ENCODE measurements at places on chromosomes 16 and 17.

DNA sequence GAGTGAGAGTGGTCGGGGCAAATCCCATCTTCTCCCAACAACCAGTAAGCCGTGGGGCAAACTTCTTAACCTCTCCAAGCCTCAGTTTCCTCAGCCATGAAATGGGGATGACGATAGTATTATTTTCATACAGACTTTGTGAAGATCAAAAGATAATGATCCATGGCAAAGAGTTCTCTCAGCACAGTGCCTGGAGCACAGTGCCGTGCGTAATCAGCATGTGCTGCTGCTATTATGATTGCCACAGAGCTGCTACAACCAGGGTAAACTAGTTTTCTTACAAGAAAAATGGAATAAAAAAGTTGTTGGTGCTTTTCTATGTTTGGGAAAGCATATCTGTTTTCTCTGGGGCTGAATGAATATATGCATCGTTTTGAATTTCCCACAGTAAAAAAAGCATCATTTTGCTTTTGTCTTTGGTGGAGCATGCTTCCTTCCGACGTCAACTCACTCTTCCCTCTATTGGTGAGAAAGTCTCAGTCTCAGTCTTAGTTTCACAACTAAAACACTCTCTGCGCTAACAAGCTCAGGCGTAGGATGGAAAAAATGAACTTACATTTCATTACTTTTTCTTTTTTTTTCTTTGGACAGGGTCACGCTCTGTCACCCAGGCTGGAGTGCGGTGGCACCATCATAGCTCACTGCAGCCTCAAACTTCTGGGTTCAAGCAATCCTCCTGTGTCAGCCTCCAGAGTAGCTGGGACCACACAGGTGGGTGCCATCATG, 37.2 kb downstream of the CDK5R1 start:
- no peaks in the 10 kb centered on the region for H3K27me3 ChIP-seq
- H3K36me3 ChIP-seq = peaks cover 6% of the 10 kb centered on the region
- DNase-seq = no peak

- no peaks in the 10 kb centered on the region for H3K27me3 ChIP-seq
- H3K4me3 ChIP-seq = no peak overlapping the region
- DNase-seq = no peak
- peaks cover 58% of the 10 kb centered on the region for H3K4me1 ChIP-seq
- no peak overlapping the region for H3K27ac ChIP-seq
These were observed 11.2 kb downstream of the CASC3 start for GRCh38 chr17:40151414-40151963.

DNA sequence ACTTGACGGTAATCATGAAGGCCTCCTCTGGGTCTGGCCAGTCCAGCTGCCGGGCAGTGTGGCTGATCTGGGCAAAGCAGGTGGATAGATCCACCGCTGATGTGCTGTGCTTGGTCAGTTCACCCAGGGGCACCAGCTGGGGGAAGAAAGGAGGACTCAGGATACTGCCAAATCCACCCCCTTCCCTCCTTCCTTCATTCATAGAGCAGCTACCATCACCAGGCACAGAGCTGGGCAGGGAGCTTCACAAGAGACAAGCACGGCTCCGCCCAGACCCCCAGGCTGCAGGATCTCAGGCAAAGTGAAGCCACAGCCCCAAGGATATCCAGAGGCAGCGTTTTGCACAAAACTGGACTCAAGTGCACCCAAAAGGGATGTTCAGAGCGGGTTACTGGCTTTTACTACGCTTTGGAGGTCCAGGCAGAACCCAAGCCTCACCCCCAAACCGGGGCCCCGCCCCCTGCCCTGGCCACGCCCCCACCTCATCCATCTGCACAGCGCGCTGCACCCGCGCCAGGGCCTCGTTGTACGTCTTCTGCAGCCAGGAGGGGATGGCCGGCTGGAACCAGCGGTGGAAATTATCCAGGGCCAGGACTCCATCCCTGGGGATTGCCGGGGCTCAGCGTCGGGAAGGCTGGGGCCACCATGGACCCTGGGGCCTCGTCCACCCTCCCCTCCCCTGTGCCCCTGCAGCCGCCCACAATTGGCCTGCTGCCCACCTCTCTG, 9.1 kb downstream of the UNC13D start:
- H3K27ac ChIP-seq = peak overlapping the region; percentile 97
- no peak for DNase-seq
- no peaks in the 10 kb centered on the region for H3K27me3 ChIP-seq
- peaks cover 74% of the 10 kb centered on the region for H3K36me3 ChIP-seq
- H3K4me3 ChIP-seq = peak overlapping the region; percentile 17

DNA sequence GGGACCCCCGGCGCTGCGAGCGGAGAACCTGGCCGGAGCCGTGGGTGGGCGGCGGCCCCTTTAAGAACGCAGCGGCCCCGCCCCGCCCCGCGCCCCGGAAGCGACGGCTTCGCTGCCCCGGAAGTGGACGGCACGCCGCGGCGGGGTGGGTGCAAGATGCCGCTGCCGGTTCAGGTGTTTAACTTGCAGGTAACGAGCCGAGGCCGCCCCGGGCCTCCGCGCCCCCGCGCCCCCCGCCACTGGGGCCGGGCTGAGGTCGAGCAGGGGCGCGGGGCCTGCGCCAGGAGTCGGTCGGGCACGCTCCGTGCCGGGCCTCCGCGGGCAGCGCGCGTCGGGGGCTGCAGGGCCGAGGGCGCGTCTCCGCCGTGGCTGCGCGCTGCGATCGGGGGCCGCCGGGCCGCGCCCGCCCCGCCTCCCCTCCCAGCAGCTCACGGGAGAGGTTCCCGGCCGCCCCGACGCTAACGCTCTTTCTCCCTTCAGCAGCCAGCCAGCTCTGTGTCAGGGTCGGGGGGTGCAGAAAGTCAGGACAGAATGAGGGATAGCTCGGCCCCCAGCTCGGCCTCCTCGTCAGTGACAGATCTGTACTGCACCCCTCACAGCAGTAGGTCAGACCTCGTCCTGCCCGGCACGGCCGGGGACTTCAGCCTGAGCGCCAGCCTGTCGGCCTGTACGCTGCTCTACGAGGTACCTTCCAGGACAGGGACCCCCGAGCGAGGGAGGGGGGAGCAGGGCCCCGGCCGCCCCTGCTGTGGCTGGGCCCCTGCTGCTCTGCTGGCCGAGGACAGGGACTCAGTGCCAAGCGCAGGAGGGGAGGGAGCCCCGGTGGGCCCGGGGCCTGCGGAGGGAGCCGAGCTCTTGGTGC, at the start of the genes GPS1 and RFNG:
TSS of gene GPS1 (plus strand) at position 123 of the 862 bp plus-strand sequence. CDS start at position 157, 34 bp downstream.
TSS of gene RFNG (minus strand) at position 36 of the 862 bp plus-strand sequence. CDS start 45 bp downstream, outside the sequence.
- peaks cover 22% of the 10 kb centered on the region for H3K4me1 ChIP-seq
- peaks cover 7% of the 10 kb centered on the region for H3K36me3 ChIP-seq
- peak within 1 kb of the TSS; percentile 88 for H3K4me3 ChIP-seq
- H3K27ac ChIP-seq = peak within 1 kb of the TSS; percentile 75

GRCh38 chr17:8025176-8025911, 13.5 kb upstream of the ALOX15B start:
- H3K27ac ChIP-seq = no peak overlapping the region
- peaks cover 3% of the 10 kb centered on the region for H3K36me3 ChIP-seq
- no peak overlapping the region for H3K4me3 ChIP-seq
- no peaks in the 10 kb centered on the region for H3K4me1 ChIP-seq
- H3K27me3 ChIP-seq = peaks cover 77% of the 10 kb centered on the region

DNA sequence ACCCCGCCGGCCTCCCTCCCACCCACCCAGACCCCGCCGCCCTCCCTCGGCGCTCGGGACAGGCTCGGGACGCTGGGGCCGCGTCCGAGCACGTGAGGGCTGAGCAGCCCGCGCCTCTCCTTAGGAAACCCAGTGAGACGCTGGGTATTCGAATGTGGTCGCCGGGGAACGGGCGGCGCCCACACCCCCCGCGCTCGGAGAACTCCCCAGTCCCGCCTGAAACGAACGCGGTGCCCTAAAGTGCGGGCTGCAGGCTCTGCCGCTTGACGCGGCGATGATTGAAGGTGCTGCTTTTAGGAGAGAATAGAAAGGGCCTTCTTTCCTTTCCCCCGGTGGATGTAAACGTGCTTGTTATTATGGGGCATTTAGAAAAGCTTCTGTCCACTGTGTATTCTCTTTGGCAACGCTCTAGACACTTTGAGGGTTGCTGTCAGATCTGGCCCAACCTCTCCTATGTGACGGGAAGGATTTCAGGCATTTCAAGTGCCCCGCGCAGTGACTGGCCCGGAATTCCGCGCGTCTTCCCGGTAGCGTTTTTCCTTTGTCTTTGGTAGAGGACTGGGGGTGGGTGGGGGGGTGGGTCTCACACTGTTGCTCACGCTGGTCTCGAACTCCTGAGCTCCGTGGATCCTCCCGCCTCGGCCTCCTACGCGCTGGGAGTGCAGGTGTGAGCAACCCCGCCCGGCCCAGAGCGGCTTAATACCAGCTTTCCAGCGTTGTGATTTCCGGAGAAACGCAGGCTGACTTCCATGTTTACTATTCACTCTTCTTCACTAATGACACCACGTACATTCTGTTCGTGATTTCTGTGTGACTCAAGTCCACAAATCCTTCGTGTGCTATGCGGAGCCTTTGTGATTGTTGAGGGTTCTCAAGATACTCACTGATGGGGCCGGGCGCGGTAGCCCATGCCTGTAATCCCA, 21.8 kb upstream of the FOXK2 start:
- peaks cover 18% of the 10 kb centered on the region for H3K4me1 ChIP-seq
- DNase-seq = peak; percentile 31
- no peaks in the 10 kb centered on the region for H3K27me3 ChIP-seq
- peaks cover 42% of the 10 kb centered on the region for H3K36me3 ChIP-seq
- H3K27ac ChIP-seq = peak overlapping the region; percentile 86

DNA sequence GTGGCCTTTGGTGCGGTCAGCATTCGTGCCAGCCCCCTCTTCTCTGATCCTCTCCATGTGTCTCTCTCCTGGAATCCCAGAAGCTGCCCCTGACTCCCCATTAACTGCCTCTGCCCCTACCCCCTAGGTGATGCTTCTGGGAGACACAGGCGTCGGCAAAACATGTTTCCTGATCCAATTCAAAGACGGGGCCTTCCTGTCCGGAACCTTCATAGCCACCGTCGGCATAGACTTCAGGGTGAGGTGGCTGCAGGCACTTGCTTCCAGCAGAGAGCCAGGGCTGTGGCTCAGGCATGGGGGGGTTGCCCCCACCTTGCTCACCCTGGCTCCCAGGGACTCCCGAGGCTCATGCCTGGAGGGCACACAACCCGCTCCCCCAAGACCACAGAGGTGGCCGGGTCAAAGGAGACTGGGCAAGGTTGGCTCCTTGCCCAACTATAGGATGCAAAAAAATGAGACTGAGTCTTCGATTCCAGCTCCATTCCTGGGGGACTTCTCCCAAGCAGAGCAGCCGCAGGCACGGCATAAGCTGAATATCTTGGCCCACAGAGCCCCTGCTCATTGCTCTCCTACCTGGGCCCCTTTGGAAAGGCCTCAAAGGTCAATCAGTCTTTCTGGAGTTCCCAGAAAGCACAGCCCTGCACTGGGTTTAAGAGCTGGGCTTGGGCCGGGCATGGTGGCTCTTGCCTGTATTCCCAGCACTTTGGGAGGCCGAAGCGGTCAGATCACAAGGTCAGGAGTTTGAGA, 3.8 kb downstream of the RAB37 start:
- no peaks in the 10 kb centered on the region for H3K27me3 ChIP-seq
- DNase-seq = no peak
- peaks cover 76% of the 10 kb centered on the region for H3K4me1 ChIP-seq
- peaks cover 32% of the 10 kb centered on the region for H3K36me3 ChIP-seq
- H3K4me3 ChIP-seq = peak overlapping the region; percentile 86
- H3K27ac ChIP-seq = peak overlapping the region; percentile 85

- H3K27me3 ChIP-seq = peaks cover 32% of the 10 kb centered on the region
- no peaks in the 10 kb centered on the region for H3K4me1 ChIP-seq
- DNase-seq = no peak
- no peak overlapping the region for H3K4me3 ChIP-seq
- H3K36me3 ChIP-seq = no peaks in the 10 kb centered on the region
These were observed 88.4 kb downstream of the CDH13 start for GRCh38 chr16:82715160-82715559.

DNA sequence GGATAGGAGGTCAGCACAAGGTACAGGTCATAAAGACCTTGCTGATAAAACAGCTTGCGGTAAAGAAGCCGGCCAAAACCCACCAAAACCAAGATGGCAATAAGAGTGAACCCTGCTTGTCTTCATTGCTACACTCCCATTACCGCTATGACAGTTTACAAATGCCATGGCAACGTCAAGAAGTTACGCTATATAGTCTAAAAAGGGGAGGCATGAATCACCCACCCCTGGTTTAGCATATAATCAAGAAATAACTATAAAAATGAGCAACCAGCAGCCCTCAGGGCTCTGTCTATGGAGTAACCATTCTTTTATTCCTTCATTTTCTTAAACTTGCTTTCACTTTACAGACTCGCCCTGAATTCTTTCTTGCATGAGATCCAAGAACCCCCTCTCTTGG, 1.0 kb upstream of the HSBP1 start:
- peaks cover 29% of the 10 kb centered on the region for H3K36me3 ChIP-seq
- no peak overlapping the region for H3K27ac ChIP-seq
- H3K4me3 ChIP-seq = no peak overlapping the region

GRCh38 chr16:63596716-63597115, 1525.1 kb downstream of the CDH11 start:
- H3K27me3 ChIP-seq = no peaks in the 10 kb centered on the region
- DNase-seq = no peak
- H3K4me3 ChIP-seq = no peak overlapping the region
- H3K27ac ChIP-seq = no peak overlapping the region
- H3K4me1 ChIP-seq = no peaks in the 10 kb centered on the region

GRCh38 chr17:72182371-72182873, 61.6 kb downstream of the SOX9 start:
- H3K4me1 ChIP-seq = no peaks in the 10 kb centered on the region
- no peaks in the 10 kb centered on the region for H3K36me3 ChIP-seq
- no peaks in the 10 kb centered on the region for H3K27me3 ChIP-seq
- no peak overlapping the region for H3K4me3 ChIP-seq
- H3K27ac ChIP-seq = no peak overlapping the region

- peaks cover 59% of the 10 kb centered on the region for H3K4me1 ChIP-seq
- DNase-seq = no peak
- H3K27ac ChIP-seq = no peak overlapping the region
These were observed 3.5 kb upstream of the BCL6B start for GRCh38 chr17:7019367-7019766.

DNA sequence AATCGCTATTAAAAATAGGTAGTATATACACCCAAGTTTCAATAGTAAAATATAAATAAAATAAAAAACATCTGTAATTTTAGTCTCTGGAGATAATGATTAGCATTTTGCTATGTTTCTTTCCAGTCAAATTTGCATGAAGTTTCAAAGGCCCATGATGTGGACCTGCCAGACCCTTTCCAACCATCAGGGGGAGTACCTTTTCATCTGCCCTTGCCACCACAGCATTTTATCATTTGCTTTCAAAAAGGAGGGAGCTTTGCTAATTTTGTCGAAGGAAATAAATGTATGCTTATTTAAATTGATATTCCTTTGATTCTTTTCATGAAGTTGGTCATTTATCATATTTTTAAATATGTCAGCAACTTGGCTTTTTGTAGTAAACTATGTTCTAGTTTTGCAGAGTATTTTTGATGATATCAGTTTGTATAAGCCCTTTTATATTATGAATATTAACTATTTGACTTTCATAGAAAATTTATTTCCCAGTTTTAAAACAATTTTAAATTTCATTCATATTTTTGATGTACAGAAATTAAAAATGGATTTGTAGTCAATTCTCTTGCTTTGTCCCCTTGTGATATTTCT, 115.2 kb upstream of the NETO2 start:
- peaks cover 23% of the 10 kb centered on the region for H3K36me3 ChIP-seq
- no peak for DNase-seq
- no peaks in the 10 kb centered on the region for H3K27me3 ChIP-seq
- no peaks in the 10 kb centered on the region for H3K4me1 ChIP-seq
- H3K27ac ChIP-seq = no peak overlapping the region

GRCh38 chr17:79857095-79857494, 17.9 kb upstream of the CBX4 start:
- H3K4me1 ChIP-seq = no peaks in the 10 kb centered on the region
- peaks cover 81% of the 10 kb centered on the region for H3K27me3 ChIP-seq
- H3K4me3 ChIP-seq = no peak overlapping the region
- H3K27ac ChIP-seq = no peak overlapping the region
- no peak for DNase-seq
- peaks cover 5% of the 10 kb centered on the region for H3K36me3 ChIP-seq
